ENCODE measurements at places on chromosomes 1 and 21. TPM values are rescaled to one million over a fixed set of nuclear protein-coding genes. Genes with fewer than 3 reads are reported as not detected.

The ZBTB8A gene
- polyA plus RNA-seq = 8.8 TPM

DNA sequence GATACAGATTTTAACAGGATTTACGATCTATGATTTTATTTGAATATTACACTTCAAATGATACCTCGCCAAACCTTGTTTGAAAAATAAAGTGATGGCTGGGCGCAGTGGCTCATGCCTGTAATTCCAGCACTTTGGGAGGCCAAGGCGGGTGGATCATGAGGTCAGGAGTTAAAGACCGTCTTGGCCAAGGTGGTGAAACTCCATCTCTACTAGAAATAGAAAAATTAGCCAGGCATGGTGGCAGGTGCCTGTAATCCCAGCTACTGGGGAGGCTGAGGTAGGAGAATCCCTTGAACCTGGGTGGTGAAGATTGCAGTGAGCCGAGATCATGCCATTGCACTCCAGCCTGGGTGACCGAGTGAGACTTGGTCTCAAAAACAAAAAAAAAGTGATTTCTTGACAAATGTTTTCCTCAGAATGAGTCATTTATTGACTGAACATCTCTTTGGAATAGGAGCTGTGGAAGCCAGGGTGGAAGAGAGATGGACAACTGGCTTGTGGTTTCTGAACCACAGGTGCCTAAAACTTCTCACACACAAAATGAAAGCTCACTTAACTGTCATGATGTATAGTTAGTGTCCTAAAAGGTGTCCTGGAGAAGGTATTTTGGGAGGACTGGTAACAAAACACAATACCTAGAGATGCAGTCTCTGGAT, 11.9 kb downstream of the PKNOX1 start:
- DNase-seq = no peak

DNA sequence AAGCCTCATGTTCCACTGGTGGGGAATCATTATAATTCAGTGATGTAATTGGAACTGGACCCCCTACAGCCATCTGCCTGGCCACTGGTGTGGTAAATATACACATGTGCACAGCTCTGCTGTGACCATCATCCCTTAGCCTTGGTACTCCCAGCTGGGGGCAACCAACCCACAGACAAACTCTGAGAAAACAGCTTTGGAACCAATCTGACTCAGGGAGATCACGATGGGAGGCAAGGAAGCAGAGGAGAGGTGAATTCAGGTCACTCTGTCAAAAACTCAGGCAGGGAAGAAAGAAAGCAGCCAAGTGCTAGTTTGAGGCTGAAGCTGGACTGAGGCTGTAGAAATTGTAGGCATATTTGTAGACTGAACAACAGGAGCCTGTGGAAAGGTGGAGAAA, 197.8 kb upstream of the GALNT2 start:
- no peak for DNase-seq

GRCh38 chr1:23303524-23303923, 40.6 kb downstream of the HNRNPR start:
- DNase-seq = no peak

GRCh38 chr21:46065914-46066551, 31.9 kb upstream of the COL6A2 start:
- DNase-seq = no peak

DNA sequence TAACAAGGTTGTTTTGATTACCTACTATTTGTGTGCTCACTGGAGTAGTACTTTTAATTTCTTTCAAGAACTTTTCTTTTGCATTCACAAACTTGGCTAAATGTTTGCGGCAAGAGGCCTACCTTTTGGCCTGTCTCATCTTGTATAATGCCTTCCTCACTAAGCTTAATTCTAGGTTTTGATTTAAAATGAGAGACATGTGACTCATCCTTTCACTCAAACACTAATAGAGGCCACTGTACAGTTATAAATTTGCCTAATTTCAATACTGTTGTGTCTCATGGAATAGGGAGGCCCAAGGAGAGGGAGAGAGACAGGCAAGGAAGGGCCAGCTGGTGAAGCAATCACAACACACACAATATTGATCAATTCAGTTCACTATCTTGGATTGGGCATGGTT, 66.1 kb downstream of the ZNF644 start:
- no peak for DNase-seq

- DNase-seq = no peak
These were observed 430.6 kb upstream of the DAB1 start for GRCh38 chr1:57854436-57854835.

The OR6N1 gene
- not detected for polyA plus RNA-seq
